ENCODE measurements at places on chromosomes 11 and 22. TPM values are rescaled to one million over a fixed set of nuclear protein-coding genes. Genes with fewer than 3 reads are reported as not detected.

DNA sequence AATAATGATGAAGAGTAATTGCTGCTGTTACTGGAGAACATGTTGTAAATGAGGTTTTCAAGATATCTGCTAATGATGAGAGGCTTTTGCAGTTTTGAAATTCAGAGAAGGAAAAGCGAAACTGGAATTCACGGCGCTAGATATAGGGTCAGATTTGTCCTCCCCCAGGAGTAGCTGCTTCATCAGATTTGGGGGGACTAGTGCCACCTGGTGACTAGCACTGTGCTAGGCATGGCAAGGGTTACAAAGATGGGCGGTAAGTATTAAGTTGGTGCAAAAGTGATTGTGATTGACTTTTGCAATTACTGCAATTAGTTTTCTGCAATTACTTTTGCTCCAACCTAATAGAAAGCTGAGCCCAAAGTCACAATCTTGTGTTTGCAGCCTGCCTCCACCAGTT is 879.9 kb upstream of the TENM4 start:
- H3K36me3 ChIP-seq, result no peaks in the 10 kb centered on the region
- H3K4me3 ChIP-seq, result no peak overlapping the region
- H3K27ac ChIP-seq, result no peak overlapping the region
- H3K4me1 ChIP-seq, result no peaks in the 10 kb centered on the region
- H3K27me3 ChIP-seq, result no peaks in the 10 kb centered on the region

DNA sequence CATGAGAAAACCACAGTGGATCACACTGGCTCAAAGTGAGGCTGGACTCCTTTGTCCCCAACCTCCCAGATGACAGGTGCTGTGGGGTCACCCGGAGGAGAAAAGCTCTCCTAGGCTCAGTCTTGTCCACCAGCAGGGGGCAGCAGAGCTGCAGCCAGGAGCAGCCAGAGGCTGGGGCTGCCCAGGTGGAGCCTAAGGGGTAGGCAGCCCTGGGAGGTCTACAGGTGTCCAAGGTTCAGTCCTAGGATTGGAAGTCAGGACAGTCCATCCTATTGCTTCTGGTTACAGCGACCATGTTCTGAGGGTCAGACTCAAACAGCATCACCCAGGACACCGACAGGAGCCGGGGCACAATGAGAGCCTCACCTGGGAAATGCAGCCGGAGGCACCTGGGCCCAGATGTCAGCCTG is 77.6 kb upstream of the IGLL5 start:
- no peaks in the 10 kb centered on the region for H3K27me3 ChIP-seq
- H3K4me3 ChIP-seq, result no peak overlapping the region
- no peak overlapping the region for H3K27ac ChIP-seq
- no peaks in the 10 kb centered on the region for H3K4me1 ChIP-seq
- H3K36me3 ChIP-seq, result no peaks in the 10 kb centered on the region

- no peaks in the 10 kb centered on the region for H3K27me3 ChIP-seq
- no peak overlapping the region for H3K27ac ChIP-seq
- H3K36me3 ChIP-seq, result no peaks in the 10 kb centered on the region
- H3K4me1 ChIP-seq, result peaks cover 9% of the 10 kb centered on the region
- no peak for DNase-seq
Measured at GRCh38 chr11:10192036-10192435, 102.0 kb downstream of the SBF2 start.

DNA sequence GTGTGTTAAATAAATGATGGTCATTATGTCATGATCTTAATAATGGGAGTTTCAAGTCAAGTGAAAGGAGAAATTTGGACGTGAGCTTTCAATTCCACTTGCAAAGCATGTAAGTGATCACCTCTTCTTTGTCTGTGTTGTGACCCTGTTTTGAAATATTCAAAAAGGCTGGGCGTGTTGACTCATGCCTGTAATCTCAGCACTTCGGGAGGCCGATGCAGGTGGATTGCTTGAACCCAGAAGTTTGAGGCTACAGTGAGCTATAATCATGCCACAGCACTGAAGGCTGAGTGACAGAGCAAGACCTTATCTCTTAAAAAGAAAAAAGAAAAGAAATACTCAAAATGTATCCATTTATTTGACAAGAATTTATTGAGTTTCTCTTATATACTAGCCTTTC is 32.9 kb upstream of the EED start:
- H3K27me3 ChIP-seq, result no peaks in the 10 kb centered on the region
- H3K4me3 ChIP-seq, result no peak overlapping the region
- no peak overlapping the region for H3K27ac ChIP-seq

Gene DDTL
- 1.4 TPM for total RNA-seq

Gene APOA4
- total RNA-seq, result not detected

Gene OR9G4
- total RNA-seq, result not detected

Measured in thyroid gland (tissue), 4 donors.